Thymus (tissue), 14 donors: ENCODE measurements at places on chromosomes 6 and 20. TPM values are rescaled to one million over a fixed set of nuclear protein-coding genes. Genes with fewer than 3 reads are reported as not detected.

POM121L2 gene
- total RNA-seq: not detected

LY6G6C gene
- total RNA-seq: not detected

PRSS35 gene
- 1.7 TPM for total RNA-seq

PDSS2 gene
- total RNA-seq: 5.2 TPM

HCRTR2 gene
- total RNA-seq: 0.09 TPM

ARFGAP1 gene
- total RNA-seq: 36.3 TPM

WFDC10B gene
- total RNA-seq: not detected

CAGE1 gene
- total RNA-seq: 0.09 TPM

UNC93A gene
- total RNA-seq: 2.8 TPM
